Activated B cell treated with CpG ODN at 0.5 μM for 24 hours (primary cell): ENCODE measurements at places on chromosomes 1 and 21. TPM values are rescaled to one million over a fixed set of nuclear protein-coding genes. Genes with fewer than 3 reads are reported as not detected.

- peak; percentile 26 for DNase-seq
Measured at GRCh38 chr1:186482661-186483255, 21.8 kb upstream of the PDC start.

GRCh38 chr1:185170291-185170848 is 13.4 kb downstream of the SWT1 start:
- peak; percentile 30 for DNase-seq

GRCh38 chr1:2373551-2374251 is 17.7 kb downstream of the MORN1 start:
- peak; percentile 12 for DNase-seq

DNA sequence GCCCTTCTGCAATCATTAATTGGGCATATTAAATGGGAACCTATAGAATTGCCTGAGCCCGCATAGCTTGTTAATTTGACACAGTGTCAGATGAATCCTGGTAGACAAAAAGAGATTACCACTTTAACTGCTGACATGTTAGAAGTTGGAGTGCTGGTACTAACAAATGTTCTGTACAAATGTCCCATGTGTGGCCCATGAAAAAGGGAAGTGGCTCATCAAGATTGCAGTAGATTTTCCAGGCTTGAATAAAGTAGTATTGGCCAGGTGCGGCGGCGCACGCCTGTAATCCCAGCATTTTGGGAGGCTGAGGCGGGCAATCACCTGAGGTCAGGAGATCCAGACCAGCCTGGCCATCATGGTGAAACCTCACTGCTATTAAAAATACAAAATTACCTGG is 45.6 kb downstream of the GNPAT start:
- no peak for DNase-seq

The ZNF678 gene
- 15.4 and 20.3 TPM in 2 replicates for total RNA-seq

The RGSL1 gene
- not detected in 2 replicates for total RNA-seq

The FCRLA gene
- 175 and 178 TPM in 2 replicates for total RNA-seq

The IBA57 gene
- total RNA-seq, result 10.8 and 14.5 TPM in 2 replicates

The RNU1-2 gene
- total RNA-seq, result 3,526 and 4,195 TPM in 2 replicates
